Vagina (tissue), 2 donors: ENCODE measurements at places on chromosomes 1 and 21. TPM values are rescaled to one million over a fixed set of nuclear protein-coding genes. Genes with fewer than 3 reads are reported as not detected.

GRCh38 chr1:53567450-53567849, 108.3 kb downstream of the DMRTB1 start:
- H3K36me3 ChIP-seq: no peaks in the 10 kb centered on the region
- no peak overlapping the region for H3K27ac ChIP-seq
- no peak overlapping the region for H3K4me3 ChIP-seq
- no peak for DNase-seq
- H3K4me1 ChIP-seq: peaks cover 5% of the 10 kb centered on the region
- H3K27me3 ChIP-seq: no peaks in the 10 kb centered on the region

DNA sequence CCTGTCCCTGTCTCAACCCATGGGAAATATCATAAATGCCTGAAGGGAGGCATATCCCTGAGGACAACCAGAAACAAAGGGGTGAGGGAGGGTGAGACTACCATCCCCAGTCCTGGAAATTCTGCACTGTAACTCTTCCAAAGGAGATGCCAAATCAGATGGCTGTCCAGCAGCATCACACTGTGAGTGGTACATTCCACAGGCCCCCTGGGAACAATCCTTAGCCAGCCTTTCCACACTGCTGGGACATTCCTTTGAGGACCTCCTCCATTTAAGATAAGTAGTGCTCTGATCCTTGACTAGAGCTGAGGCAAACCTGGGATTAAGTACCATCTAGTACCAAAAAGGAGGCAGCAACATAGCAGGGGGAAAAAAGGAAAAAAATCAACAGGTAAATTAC, 10.7 kb downstream of the IVL start:
- H3K4me3 ChIP-seq: no peak overlapping the region
- H3K27me3 ChIP-seq: no peaks in the 10 kb centered on the region
- no peaks in the 10 kb centered on the region for H3K4me1 ChIP-seq
- no peaks in the 10 kb centered on the region for H3K36me3 ChIP-seq

GRCh38 chr1:42359466-42359865, 21.1 kb upstream of the RIMKLA start:
- no peak overlapping the region for H3K4me3 ChIP-seq
- H3K27me3 ChIP-seq: no peaks in the 10 kb centered on the region
- no peaks in the 10 kb centered on the region for H3K4me1 ChIP-seq
- DNase-seq: no peak

Gene GOLT1A
- total RNA-seq: not detected

GRCh38 chr1:197066719-197067456, at the start of gene F13B:
Gene F13B (minus strand): TSS chr1:197067260. CDS start chr1:197067223, 37 bp downstream.
- no peaks in the 10 kb centered on the region for H3K4me1 ChIP-seq
- no peak within 1 kb of the TSS for H3K4me3 ChIP-seq
- H3K36me3 ChIP-seq: no peaks in the 10 kb centered on the region
- no peak within 1 kb of the TSS for H3K27ac ChIP-seq
- DNase-seq: no peak

- no peaks in the 10 kb centered on the region for H3K27me3 ChIP-seq
- H3K36me3 ChIP-seq: no peaks in the 10 kb centered on the region
- DNase-seq: peak; percentile 71
These were observed 113.9 kb downstream of the MATN1 start for GRCh38 chr1:30609336-30609998.

DNA sequence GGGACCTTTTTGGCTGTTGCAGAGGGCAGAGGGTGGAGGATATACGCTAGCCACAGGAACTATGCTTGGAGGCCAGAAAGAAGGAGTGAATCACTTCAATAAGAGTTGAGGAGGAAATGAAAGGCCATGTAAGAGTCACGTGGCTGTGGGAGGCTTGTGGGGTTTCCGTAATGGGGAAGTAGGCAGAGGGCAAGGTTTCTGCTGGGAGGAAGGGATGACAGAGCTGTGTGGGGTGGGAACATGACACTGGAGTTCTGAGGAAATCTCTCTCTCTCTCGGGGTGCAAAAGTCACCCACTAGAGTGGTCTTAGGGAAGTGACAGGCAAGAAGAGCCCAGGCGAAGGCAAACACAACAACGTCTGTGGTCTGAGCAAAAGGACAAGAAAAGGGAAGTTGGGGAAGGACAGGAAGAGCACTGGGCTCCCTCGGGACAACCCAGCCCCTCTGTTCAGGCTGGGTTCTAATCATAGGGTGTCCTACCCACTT, 3.9 kb upstream of the CD1C start:
- no peaks in the 10 kb centered on the region for H3K4me1 ChIP-seq
- no peaks in the 10 kb centered on the region for H3K36me3 ChIP-seq
- no peak overlapping the region for H3K4me3 ChIP-seq
- H3K27ac ChIP-seq: no peak overlapping the region
- H3K27me3 ChIP-seq: no peaks in the 10 kb centered on the region

GRCh38 chr1:114745291-114745690, 12.5 kb downstream of the CSDE1 start:
- H3K27me3 ChIP-seq: no peaks in the 10 kb centered on the region
- no peak overlapping the region for H3K27ac ChIP-seq
- peaks cover 53% of the 10 kb centered on the region for H3K36me3 ChIP-seq

Gene TNFAIP8L2
- 7.6 TPM for total RNA-seq
